ENCODE measurements at places on chromosomes 7 and 10.

- DNase-seq, result no peak
Observed at GRCh38 chr10:93445097-93445960, 36.8 kb downstream of the MYOF start.

DNA sequence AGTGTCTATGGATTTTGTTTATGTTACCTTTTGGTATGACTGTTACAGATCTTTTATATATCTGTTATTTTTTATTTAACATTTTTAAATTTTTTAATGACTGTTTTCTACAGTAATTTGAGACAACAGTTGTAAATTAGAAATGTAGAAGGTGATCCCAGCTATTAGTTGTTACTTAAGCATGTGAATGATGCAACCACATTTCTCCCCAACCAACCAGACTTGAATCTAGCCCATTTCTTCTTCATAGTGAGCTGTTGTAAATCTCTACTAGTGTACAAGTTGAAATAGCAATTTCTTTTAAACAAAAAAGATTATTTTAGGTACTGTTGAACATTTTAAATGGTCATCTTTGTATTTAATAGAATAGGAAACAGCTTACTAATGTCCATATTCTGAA is 18.0 kb downstream of the TMEM106B start:
- DNase-seq, result no peak

- DNase-seq, result no peak
Observed at GRCh38 chr10:69641261-69641980, 11.4 kb downstream of the FAM241B start.

GRCh38 chr10:126097558-126098225 is 201.3 kb downstream of the FANK1 start:
- no peak for DNase-seq

DNA sequence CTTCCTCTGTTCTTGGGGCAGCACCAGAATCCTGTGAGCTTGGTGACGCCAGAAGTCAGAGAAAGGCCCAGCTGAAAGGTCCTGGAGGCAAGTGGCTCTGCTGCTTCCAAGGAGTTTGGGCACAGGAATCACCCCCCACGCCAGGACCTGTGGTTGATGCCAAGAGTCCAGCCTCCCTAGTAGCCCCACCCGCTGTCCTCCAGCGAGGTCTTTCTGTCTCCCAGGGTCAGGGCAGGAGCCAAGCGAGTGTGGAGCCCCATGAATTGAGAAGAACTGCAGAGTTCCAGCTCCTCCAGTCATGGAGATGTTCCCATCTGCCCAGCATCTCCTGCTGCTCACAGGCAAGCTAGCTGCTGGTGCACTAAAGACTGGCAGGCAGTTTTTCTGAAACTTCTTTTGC is 631.7 kb upstream of the MGMT start:
- DNase-seq, result no peak

- DNase-seq, result no peak
Observed at GRCh38 chr7:111409714-111410422, 152.4 kb downstream of the IMMP2L start.

GRCh38 chr7:23277359-23277989 is 21.7 kb upstream of the MALSU1 start:
- DNase-seq, result no peak

GRCh38 chr7:37218956-37219355 is 229.7 kb downstream of the ELMO1 start:
- no peak for DNase-seq

DNA sequence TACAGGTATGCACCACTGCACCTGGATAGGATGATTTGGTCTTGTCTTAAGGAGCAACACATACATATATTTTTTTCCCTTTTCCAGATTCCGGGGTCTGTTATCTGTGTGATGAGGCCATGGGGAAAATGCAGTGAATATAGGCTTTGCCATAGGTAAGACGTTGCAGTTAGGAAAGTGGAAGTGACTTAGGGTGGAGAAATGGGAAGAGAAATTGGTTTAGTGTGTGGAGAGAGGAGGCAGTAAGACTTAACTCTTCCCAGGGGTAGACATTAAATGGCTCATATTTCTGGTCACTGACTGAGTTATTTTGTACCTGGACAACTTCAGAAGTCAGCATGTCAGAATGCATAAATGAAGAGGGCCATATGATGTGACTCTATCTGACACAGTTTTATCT is 66.7 kb downstream of the PFKFB3 start:
- DNase-seq, result no peak

DNA sequence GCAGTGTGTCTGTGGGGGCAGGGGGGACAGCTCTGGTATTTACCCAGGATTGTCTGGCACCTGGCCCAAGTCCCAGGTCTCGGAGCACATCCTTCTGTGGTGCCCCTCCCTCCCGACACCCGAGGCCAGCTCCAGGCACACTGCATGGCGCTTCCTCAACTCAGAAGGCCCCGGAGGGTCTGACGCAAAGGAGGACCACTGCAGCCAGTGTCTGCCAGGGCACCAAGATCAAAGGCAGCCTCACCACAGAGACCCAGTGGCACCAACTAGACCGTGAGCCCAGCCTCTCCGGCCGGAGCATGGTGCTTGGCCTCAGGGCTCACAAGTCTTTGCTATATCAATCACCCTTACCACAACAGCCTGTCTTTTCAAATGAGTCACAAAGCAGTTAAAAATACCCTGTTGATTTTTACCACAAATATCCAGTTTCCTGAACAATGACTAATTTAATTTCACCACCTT is 99.3 kb upstream of the DDC start:
- DNase-seq, result no peak

GRCh38 chr10:119465085-119465484 is 77.4 kb downstream of the RGS10 start:
- no peak for DNase-seq

DNA sequence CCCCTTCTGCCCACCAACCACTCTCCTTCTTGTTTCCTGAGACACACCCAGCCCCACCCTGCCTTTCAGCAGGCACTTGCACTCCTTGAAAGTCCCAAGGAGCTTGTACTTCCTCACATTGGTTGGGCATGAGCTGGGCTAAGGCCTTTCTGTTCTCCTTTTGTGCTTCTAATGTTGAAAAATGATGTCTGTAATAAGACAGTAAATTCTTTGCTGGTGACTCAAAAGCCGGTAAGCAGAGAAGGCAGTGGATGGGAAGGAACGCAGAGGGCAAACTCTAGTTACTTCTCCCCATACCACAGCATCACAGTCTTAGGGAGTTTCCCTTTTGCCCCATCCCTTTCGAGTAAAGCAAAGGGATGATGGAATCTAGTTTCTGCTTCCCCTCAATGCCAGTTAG is 185.6 kb downstream of the PLXNA4 start:
- DNase-seq, result no peak

- no peak for DNase-seq
Observed at GRCh38 chr7:1861799-1862458, 191.9 kb downstream of the ELFN1 start.

DNA sequence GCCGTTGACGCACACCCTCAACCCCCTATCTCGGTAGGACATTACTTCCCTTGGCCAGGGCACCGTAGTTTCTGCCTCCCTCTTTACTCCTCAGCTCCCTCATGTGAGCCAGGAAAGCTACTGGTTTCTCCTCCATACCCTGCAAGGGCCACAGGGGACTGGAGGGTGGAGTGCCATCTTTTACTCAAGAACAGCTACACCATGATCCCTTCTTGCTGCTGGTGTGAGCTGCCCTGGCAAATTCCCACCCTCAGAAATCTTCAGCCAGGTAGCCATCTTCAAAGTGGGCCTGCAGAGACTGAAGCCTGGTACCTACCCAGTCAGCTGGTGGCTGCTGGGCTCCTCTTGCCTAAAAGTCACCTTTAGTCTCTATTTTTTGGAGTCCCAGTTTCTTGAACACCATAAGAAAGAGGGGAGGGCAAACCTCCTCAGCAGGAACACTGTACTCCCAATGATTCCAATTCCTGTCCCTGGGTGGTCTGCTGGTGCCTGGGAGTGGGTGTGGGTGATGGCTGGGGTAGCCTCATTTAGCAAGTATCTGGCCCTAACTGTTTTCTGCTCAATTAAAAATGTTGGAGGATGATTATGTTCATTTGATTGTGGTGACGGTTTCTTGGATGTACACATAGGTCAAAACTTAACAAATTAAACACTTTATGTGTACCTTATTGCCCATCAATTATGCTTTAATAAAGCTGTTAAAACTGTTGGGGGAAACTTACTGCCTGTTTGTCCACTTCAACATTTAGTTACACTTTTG is 105.0 kb upstream of the NPY start:
- no peak for DNase-seq

DNA sequence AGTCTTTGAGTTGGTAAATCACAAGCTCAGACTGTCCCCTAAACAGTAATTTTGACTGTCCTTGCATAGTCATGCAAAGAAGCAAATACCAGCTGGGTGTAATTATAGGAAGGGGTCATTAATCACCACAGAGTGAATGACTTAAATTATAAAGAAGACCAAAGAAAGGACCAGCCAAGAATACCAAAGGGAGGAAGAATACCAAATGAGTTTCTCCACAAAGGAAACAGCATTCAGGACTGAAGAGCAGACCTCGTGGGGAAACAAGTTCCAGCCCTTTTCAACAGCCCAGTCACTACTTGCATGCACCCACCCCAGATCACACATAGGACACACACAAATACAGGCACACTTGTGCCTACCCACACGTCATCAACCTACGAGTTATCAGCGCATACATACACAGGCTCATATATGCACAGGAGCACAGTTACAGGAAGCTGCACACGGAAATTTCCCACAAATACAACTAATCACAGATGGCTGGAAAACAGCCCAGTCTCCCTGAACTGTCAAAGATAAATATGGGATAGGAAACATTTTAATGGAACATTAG is 77.6 kb downstream of the DENND2A start:
- no peak for DNase-seq

DNA sequence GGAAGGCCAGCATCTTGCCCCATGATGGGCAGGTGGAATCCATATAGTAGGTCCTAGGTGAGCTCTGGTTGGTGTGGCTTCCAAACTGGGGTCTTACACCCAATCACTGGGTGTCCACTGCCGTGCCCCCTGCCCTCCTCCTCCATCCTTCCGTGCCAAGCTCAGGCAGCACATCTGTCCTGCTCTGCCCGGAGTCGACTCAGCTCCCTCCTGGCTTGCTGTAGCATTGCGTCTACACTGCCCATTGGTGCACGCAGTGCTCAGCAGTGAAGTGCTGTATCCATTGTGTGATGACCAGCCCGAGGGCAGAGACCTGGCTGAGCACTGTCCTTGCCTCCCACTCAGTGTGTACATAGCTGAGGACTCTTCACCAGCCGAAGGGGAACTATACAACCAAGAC is 148.4 kb downstream of the ADAM12 start:
- no peak for DNase-seq

DNA sequence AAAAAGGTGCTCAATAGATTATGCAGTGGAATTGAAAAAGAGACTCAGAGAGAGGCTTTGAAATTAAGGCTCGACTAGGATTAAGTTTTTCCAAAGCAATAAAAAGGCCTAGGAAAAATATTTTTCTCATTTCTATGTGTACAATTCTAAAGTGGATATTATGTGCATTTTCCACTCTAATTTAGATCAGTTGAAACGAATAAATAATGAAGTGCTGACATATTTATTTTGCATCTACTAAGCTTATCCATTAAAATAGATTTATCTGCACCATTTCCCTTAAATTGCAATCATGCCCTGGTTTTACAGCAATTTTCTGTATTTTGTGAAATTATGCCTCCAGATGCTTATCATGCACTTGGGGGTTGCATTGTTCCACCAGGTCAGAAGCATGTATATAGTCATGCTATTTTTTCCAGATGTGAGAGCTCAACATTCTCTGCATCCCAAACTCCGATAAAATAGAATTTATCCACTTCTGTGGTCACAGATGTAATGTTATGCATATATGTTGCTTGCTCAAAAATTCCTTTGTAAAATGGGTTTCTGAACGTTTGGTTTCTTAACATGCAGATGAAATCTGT is 18.3 kb downstream of the FIGNL1 start:
- no peak for DNase-seq

GRCh38 chr10:44457259-44457658 is 72.4 kb upstream of the CXCL12 start:
- no peak for DNase-seq

GRCh38 chr7:138186951-138187351 is 110.7 kb downstream of the AKR1D1 start:
- DNase-seq, result no peak

GRCh38 chr7:69232445-69233376 is 365.6 kb upstream of the AUTS2 start:
- no peak for DNase-seq

GRCh38 chr10:4766454-4766853 is 59.6 kb upstream of the AKR1E2 start:
- no peak for DNase-seq

GRCh38 chr7:96933067-96933645 is 72.2 kb upstream of the DLX6 start:
- no peak for DNase-seq

DNA sequence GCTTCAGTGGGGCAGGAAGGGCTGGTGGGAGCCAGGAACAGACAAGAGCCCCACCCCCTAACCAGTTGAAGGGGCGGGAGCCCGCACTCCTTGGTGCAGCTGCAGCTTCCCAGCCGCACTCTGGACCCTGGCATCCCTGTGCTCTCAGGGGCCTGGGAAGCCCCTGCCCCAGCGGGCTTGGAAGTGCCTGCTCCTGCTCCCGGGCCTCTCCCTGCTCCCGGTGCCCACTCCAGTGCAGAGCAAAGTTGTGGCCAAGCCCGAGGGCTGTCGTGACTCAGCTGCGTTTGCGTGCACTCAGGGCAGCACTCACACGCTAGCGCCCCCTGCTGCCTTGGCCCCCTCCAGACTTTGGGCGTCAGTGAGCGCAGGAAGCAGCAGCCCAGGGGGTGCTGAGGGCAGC is 883.8 kb downstream of the LRMDA start:
- DNase-seq, result no peak

DNA sequence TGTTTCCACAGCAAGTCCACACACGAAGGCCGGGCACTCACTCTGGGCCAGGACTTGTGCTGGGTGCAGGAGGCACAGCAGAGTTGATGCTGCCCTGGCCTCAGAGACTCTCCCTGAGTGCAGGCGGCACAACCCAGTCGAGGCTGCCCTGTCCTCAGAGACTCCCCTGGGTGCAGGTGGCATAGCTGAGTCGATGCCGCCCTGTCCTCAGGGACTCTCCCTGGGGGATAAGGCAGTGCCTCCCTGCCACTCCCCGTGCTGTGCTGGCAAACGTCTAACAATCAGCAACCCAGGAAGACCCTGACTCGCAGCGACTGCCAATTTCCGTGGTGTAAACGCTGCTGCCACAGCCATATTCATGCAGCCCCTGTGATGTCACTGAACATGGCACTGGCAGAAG is 93.1 kb downstream of the PDGFA start:
- DNase-seq, result no peak

DNA sequence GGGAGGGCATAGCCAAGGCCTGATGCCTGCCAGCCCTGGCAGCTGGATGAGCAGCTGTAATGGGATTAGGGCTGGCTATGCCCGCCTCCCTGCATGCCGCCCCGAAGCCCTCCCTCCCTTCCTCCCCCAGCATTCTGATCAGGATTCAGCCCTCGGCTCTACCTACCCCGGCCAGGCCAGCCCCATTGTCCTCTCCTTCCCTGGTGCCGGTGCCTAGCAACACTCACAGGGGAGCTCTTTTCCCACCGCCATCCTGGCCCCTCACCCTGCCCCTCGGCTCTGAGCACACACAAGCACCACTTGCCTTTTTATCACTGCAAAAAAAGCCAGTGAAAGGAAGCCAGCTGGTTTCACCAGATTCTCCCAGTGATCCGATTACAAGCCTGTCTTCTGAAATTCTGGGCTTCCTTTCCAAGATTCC is 9.0 kb upstream of the ADCYAP1R1 start:
- no peak for DNase-seq

GRCh38 chr10:75950997-75951589 is 519.7 kb downstream of the LRMDA start:
- no peak for DNase-seq

Data from T-helper 17 cell (primary cell).